ENCODE measurements at places on chromosomes 11 and 22. TPM values are rescaled to one million over a fixed set of nuclear protein-coding genes. Genes with fewer than 3 reads are reported as not detected.
A peak's percentile ranks its signal among the peaks of the same experiment; 100 is the strongest.

DNA sequence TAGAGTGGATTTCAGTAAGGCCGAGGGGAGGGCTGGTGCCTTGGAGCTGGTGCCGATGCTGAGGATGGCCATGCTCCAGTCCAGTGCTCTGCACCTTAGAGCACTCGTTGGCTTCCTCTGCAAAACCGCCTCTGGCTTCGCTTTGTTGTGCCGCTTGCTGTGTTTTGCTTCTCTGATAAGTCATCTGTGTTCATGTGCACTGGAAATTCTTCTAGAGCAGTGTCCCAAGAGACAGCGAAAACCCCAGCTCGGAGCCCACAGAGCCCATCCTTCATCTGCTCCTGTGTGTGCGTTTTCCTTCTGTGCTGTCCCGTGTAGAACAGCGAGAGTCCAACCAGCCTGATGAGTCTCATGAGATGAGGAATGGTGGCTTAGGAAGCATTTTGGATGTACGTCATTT is 12.1 kb downstream of the FAM118A start:
- H3K27ac ChIP-seq: peak overlapping the region; percentile 100
- H3K4me1 ChIP-seq: peaks cover 53% of the 10 kb centered on the region
- no peak for DNase-seq
- H3K27me3 ChIP-seq: no peaks in the 10 kb centered on the region

GRCh38 chr22:49206281-49206680 is 621.4 kb downstream of the BRD1 start:
- H3K4me3 ChIP-seq: no peak overlapping the region
- no peak overlapping the region for H3K27ac ChIP-seq
- H3K4me1 ChIP-seq: no peaks in the 10 kb centered on the region
- DNase-seq: no peak
- no peaks in the 10 kb centered on the region for H3K36me3 ChIP-seq
- no peaks in the 10 kb centered on the region for H3K27me3 ChIP-seq

DNA sequence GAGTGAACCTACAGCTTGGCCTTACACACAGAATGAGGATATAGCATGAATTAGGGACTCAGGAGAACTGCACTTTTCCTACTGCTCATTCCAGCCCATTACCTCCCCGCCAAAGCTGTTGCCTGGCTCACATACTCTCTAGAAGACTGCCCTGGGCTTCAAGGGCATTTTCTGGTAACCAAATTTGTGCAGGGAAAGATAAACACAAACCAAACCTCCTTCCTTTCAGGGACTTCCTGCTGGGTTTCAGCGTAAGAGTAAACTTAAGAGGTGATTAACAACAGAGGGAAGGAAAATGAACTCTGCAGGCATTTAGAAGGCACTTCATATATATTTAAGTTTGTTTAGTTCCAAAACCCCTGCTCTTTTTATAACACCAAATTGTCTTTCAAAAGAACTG is 194.9 kb downstream of the SWAP70 start:
- H3K4me1 ChIP-seq: no peaks in the 10 kb centered on the region
- H3K4me3 ChIP-seq: no peak overlapping the region
- H3K36me3 ChIP-seq: no peaks in the 10 kb centered on the region
- peak; percentile 36 for DNase-seq

DNA sequence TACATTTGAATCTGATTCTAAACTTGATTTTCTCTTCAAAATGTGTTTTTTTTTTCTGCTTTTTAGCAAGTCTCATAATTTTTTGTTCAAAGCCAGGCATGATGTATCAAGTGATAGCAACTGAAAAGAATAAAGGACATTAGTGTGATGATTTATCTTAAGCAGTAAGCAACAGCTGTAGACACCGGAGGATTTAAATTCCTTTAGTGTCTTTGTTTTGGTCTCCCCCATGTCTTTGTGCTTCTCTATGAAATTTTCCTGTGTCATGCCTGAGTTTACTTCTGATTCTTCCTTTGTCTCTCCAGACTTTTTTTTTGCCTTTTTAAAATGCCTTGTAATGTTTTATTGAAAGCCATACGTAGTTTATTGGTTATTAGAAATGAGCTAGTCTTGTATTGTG is 934.2 kb upstream of the RAG2 start:
- no peaks in the 10 kb centered on the region for H3K4me1 ChIP-seq
- no peaks in the 10 kb centered on the region for H3K36me3 ChIP-seq
- DNase-seq: no peak
- H3K27me3 ChIP-seq: no peaks in the 10 kb centered on the region

GRCh38 chr22:37229805-37230672 is 14.0 kb downstream of the RAC2 start:
- H3K4me1 ChIP-seq: peaks cover 97% of the 10 kb centered on the region
- H3K4me3 ChIP-seq: peak overlapping the region; percentile 34
- H3K27ac ChIP-seq: peak overlapping the region; percentile 97
- peaks cover 63% of the 10 kb centered on the region for H3K36me3 ChIP-seq
- DNase-seq: peak; percentile 95

- no peaks in the 10 kb centered on the region for H3K36me3 ChIP-seq
- no peak for DNase-seq
- no peaks in the 10 kb centered on the region for H3K4me1 ChIP-seq
- no peak overlapping the region for H3K27ac ChIP-seq
- H3K27me3 ChIP-seq: peaks cover 7% of the 10 kb centered on the region
These were observed 45.9 kb upstream of the SC5D start for GRCh38 chr11:121246769-121247035.

- no peak overlapping the region for H3K4me3 ChIP-seq
- peaks cover 9% of the 10 kb centered on the region for H3K4me1 ChIP-seq
- peak; percentile 23 for DNase-seq
- peaks cover 4% of the 10 kb centered on the region for H3K27me3 ChIP-seq
- H3K27ac ChIP-seq: no peak overlapping the region
These were observed 12.5 kb upstream of the MB start for GRCh38 chr22:35629406-35630216.

DNA sequence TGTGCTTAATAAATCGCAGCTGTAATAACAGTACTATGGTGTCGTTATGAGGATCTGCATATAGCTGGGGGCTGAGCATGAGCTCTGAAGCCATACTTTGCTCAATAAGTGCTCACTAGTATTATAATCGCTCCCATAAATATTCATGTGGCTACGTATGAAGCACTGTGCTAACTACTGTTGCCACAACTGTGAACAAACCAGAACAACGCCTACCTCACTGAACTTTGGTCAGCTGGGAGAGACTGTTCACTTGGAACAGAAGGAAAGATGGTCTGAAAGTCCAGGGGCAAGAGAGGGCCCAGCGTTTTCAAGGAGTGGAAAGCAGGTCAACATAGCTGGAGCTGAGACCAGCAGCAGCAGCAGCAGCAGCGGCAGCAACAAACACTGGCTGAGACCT is 141.6 kb downstream of the EFCAB6 start:
- no peak for DNase-seq
- H3K4me1 ChIP-seq: no peaks in the 10 kb centered on the region
- H3K4me3 ChIP-seq: no peak overlapping the region
- no peaks in the 10 kb centered on the region for H3K36me3 ChIP-seq
- no peak overlapping the region for H3K27ac ChIP-seq
- H3K27me3 ChIP-seq: peaks cover 2% of the 10 kb centered on the region

DNA sequence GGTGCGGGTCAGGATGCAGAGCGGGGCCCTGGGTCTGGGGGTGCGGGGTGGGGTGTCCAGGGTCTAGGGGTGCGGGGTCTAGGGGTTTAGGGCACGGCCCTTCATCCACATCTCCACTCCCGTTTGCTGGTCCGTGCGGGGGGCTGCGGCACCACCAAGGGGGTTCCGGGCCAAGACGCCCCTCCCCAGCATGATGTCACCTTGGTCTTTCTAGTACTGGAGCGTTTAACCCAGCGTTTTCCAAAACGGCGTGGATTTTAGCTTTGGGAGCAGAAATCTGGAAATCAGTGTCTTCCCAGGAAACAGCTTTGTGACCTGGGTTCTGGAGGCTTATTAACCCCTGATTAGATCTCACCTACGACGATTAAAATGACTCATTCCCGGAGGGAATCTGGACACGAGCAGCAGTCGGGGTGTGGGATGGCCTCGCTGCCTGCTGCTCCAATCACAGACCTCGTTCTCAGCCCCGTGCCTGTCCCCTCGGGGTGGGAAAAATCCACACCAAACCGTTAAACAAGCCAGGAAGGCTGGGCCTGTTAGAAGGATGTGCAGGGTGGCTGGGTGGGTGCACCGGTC is 759 bp downstream of the AP2A2 start:
- H3K4me3 ChIP-seq: peak overlapping the region; percentile 76
- peaks cover 44% of the 10 kb centered on the region for H3K4me1 ChIP-seq
- no peaks in the 10 kb centered on the region for H3K36me3 ChIP-seq

DNA sequence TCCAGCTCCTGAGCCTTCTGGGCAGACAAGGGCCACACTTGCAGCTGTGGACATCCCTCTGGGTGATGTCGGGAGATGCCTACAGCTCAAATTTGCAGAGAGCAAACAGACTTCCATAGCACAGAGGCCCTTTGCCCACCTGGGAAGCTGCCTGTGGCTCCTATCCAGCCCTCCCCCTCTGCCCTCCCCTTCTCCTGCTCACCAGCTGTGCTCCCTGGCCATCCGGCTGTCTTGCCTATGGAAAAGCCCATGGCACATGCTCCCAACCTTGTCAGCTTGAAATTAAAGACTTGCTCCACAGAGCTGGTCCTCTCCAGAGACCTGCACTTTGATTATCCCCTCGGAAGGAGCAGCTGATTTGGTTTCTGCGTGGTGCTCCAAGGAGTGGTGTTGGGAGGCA is 118.9 kb upstream of the NECTIN1 start:
- H3K27me3 ChIP-seq: no peaks in the 10 kb centered on the region
- H3K27ac ChIP-seq: no peak overlapping the region
- no peak overlapping the region for H3K4me3 ChIP-seq
- H3K36me3 ChIP-seq: no peaks in the 10 kb centered on the region
- H3K4me1 ChIP-seq: no peaks in the 10 kb centered on the region
- DNase-seq: no peak

DNA sequence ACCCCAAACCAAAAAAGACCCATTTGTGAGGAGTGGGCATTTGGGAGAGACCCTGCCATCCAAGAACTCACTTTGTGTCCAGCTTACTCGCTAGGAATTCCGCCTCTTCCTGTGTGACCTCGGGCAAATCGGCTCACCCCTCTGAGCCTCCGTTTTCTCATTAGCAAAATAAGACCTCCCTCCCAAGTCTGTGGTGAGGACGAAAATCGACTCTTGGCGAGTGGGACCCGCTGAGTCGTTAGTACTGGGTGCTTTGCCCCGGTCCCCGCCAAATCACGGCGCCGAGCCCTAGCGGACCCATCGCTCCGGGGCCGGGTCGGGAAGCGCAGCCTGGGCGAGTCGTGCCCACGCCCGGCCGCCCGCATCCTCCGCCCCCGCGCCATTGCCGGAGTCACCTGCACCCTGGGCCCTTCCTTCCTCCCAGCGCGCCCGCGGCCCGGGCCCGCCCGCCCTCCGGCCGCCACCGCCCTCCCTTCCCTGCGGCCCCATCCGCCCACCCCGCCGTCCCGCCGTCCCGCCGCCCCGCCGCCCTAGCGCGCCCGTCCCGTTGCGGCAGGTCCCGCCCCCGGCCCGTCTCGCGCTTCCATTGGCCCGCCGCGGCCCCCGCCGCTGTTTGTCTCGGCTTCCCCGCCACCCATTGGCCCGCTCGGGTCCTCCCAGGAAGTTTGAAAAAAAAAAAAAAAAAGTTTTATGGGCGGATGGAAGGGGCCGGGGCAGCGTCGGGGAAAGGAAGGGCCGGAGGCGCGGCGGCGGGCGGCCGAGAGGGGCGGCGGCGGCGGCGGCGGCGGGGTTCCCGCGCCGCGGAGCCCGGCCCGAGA is 48.9 kb downstream of the TRIOBP start:
- peak; percentile 89 for DNase-seq
- H3K4me1 ChIP-seq: peaks cover 29% of the 10 kb centered on the region
- H3K27me3 ChIP-seq: no peaks in the 10 kb centered on the region
- H3K27ac ChIP-seq: peak overlapping the region; percentile 66
- H3K4me3 ChIP-seq: peak overlapping the region; percentile 82
- no peaks in the 10 kb centered on the region for H3K36me3 ChIP-seq

GRCh38 chr11:27688076-27688475 is 12.2 kb downstream of the BDNF start:
- no peak for DNase-seq
- H3K4me3 ChIP-seq: no peak overlapping the region
- no peaks in the 10 kb centered on the region for H3K27me3 ChIP-seq

- no peak overlapping the region for H3K27ac ChIP-seq
- no peak for DNase-seq
- peaks cover 48% of the 10 kb centered on the region for H3K4me1 ChIP-seq
These were observed 3.1 kb downstream of the PITPNB start for GRCh38 chr22:27915986-27916385.

GRCh38 chr22:35944458-35944857 is 84.2 kb downstream of the RBFOX2 start:
- no peaks in the 10 kb centered on the region for H3K36me3 ChIP-seq
- no peak overlapping the region for H3K27ac ChIP-seq
- H3K4me1 ChIP-seq: no peaks in the 10 kb centered on the region
- no peak overlapping the region for H3K4me3 ChIP-seq
- no peak for DNase-seq

DNA sequence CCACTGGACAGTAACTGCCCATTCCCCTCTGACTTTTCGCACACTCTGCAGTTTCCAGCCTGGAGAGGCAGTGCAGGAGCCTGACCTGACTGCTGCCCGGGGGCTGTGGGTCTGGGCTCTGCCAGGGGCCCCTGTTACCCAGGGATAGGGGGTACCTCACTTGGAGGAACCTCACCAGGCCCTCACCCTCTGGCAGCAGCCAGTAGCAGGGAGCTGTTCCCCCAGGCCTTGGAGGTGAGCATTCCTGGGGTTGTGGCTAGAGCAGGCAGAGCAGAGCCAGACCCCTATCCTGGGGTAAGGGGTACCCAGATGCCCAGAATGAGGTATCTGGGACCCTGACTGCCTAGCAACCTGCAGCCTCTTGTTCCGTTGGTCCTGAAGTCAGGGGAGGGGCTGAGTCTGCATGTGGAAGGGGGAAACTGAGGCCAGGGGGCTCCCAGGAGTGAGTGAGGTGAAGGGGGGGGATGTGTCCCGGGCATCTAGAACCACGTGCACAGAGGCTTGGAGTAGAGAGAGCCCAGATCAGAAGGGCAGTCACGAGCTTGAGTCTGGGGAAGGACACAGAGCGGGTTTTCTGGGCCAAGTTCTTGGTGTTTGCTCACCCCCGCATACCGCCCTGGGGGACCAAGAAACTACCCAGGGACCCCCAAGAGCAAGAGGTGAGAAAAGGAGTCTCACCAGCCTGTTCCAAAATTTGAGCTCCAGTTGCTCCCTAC is 43.9 kb upstream of the ACCSL start:
- H3K36me3 ChIP-seq: no peaks in the 10 kb centered on the region
- DNase-seq: no peak
- H3K4me1 ChIP-seq: no peaks in the 10 kb centered on the region
- no peak overlapping the region for H3K27ac ChIP-seq
- H3K4me3 ChIP-seq: no peak overlapping the region
- no peaks in the 10 kb centered on the region for H3K27me3 ChIP-seq

GRCh38 chr22:50280708-50281383 is 10.7 kb upstream of the MAPK11 start:
- H3K4me1 ChIP-seq: no peaks in the 10 kb centered on the region
- H3K27me3 ChIP-seq: no peaks in the 10 kb centered on the region
- no peak overlapping the region for H3K27ac ChIP-seq
- H3K4me3 ChIP-seq: no peak overlapping the region
- H3K36me3 ChIP-seq: no peaks in the 10 kb centered on the region
- DNase-seq: no peak

- H3K4me3 ChIP-seq: no peak overlapping the region
- H3K36me3 ChIP-seq: no peaks in the 10 kb centered on the region
- no peak overlapping the region for H3K27ac ChIP-seq
- DNase-seq: no peak
- peaks cover 5% of the 10 kb centered on the region for H3K4me1 ChIP-seq
These were observed 5.4 kb upstream of the TMEM86A start for GRCh38 chr11:18692941-18693760.

Gene HBG1
- total RNA-seq: not detected

Gene METTL15
- 11.5 TPM for total RNA-seq

Gene PKNOX2
- not detected for total RNA-seq

Gene TTC38
- 7.1 TPM for total RNA-seq

Gene MYO18B
- 0.35 TPM for total RNA-seq

Gene RRP8
- total RNA-seq: 21.0 TPM

Gene CDON
- total RNA-seq: 2.1 TPM

Gene DRG1
- total RNA-seq: 53.8 TPM

Gene SUN2
- total RNA-seq: 454 TPM
